ENCODE measurements at places on chromosomes 5 and 9.

DNA sequence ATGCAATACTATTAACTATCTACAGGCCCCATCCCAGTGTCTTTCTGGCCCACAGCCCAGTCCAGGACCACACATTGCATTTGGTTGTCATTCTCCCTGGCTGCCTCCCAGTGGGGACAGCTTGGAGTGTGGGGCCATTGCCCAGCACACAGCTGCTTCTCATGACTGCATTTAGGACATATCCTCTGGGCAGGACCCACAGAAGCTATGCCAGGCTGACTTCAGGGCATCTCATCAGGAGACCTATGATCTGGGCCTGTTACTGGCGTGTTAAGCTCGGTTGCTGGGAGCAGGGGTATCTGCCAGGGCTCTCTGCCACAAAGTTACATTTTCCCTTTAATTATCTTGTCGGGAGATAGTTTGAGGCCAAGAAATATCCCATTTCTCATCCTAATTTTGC, 32.1 kb upstream of the CLPTM1L start:
- no peak overlapping the region for H3K4me3 ChIP-seq
- no peak for DNase-seq
- no peaks in the 10 kb centered on the region for H3K4me1 ChIP-seq
- no peaks in the 10 kb centered on the region for H3K27me3 ChIP-seq

DNA sequence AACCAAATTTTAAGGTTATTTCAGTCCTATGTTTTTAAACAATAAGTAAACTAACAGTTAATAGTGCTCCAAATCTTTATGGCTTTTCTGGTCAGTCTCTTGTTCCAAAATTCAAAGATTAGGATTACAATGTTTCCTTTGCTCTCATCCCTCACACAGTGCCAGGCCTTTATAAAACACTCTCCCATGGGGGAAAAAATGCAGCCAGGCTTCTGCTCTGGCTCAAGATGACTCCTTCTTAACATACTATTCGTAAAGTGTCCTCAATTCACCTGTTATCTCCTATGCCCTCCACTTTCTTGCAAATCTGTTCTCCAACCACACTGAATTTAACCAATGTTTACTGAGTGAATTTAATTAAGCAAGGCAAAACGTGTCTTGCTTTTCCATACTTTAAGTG, 1.4 kb downstream of the CEP120 start:
- no peaks in the 10 kb centered on the region for H3K27me3 ChIP-seq
- no peaks in the 10 kb centered on the region for H3K4me1 ChIP-seq
- H3K27ac ChIP-seq = no peak overlapping the region
- H3K4me3 ChIP-seq = peak overlapping the region; percentile 73
- H3K36me3 ChIP-seq = no peaks in the 10 kb centered on the region
- no peak for DNase-seq

- no peak overlapping the region for H3K27ac ChIP-seq
- H3K4me1 ChIP-seq = no peaks in the 10 kb centered on the region
- no peaks in the 10 kb centered on the region for H3K27me3 ChIP-seq
- H3K4me3 ChIP-seq = no peak overlapping the region
- H3K36me3 ChIP-seq = no peaks in the 10 kb centered on the region
These were observed 223.1 kb upstream of the PAPPA start for GRCh38 chr9:115930472-115930871.

- H3K27me3 ChIP-seq = no peaks in the 10 kb centered on the region
- H3K36me3 ChIP-seq = no peaks in the 10 kb centered on the region
- H3K27ac ChIP-seq = no peak overlapping the region
- H3K4me3 ChIP-seq = no peak overlapping the region
- no peaks in the 10 kb centered on the region for H3K4me1 ChIP-seq
These were observed 76.9 kb downstream of the ANKH start for GRCh38 chr5:14794583-14795230.
